ENCODE measurements at places on chromosomes 13 and 19.

DNA sequence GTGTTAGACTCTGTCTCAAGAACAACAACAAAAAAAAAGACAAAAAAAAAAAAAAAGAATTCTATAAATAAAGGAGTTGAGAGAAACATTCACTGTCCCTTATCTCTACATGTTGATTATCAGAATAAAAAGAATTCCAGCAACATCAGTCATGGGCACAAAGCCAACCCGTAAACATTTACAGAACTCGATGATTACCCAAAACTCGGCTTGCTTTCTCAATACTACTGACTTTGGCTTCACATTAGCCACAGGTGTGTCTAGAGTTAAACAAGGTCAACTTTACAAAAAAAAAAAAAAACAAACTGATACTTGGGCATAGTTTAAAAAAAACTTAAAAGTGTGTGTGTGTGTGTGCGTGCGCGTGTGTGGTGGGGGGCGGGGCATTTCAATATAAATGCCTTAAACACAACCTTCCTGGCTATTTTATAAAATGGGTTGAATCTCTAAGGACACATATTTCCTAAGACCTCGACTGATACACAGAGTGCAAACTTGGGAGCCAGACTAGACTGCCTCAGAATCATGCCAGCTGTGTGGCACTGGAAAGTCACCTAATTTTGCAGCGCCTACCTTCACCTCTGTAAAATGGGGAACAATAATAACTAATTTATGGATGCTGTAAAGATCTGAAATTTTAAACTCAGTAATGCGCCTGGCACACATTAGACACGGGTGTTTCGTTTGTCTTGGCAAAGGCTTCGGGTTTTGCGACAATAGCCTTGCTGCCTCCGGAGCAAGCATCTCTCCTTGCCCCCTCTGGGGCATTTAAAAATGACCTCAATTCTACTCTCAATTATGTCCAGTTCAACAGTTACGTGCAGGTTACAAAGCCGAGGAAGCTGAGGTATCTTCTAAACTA lies 922 bp downstream of the EBPL start:
- DNase-seq, result no peak

DNA sequence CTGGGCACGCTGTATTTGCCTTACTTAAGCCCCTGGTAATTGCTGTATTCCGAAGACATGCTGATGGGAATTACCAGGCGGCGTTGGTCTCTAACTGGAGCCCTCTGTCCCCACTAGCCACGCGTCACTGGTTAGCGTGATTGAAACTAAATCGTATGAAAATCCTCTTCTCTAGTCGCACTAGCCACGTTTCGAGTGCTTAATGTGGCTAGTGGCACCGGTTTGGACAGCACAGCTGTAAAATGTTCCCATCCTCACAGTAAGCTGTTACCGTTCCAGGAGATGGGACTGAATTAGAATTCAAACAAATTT lies 676 bp downstream of the BRCA2 start:
- DNase-seq, result no peak

GRCh38 chr13:47017476-47017875 lies 120.6 kb upstream of the HTR2A start:
- no peak for DNase-seq

- no peak for DNase-seq
These were observed 13.9 kb upstream of the SIAH3 start for GRCh38 chr13:45865414-45865813.

- DNase-seq, result no peak
These were observed 57.7 kb downstream of the ATP8A2 start for GRCh38 chr13:25429466-25429865.

- DNase-seq, result no peak
These were observed 199.1 kb downstream of the DCT start for GRCh38 chr13:94280349-94280748.

DNA sequence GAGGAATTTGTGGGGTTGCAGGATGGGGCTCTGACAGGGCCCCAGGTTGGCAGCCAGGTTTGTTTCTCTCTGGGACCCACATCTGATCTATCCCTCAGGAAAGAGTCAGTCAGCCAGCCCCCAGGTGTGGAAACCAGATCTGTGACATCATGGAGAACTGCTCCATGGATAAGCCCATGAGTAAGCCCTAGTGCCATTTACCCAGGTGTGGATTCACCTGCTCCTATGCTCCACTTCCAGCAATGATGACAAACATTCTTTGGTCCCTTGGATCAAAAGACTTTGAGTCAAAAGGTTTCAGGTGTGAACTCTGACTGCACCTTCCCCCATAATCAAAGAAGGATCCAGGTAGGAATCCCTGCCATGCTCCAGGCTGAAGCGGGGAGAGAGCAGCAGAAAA lies 26.9 kb upstream of the IGFL4 start:
- no peak for DNase-seq

GRCh38 chr13:111572956-111573761 lies 252.7 kb downstream of the TEX29 start:
- no peak for DNase-seq

DNA sequence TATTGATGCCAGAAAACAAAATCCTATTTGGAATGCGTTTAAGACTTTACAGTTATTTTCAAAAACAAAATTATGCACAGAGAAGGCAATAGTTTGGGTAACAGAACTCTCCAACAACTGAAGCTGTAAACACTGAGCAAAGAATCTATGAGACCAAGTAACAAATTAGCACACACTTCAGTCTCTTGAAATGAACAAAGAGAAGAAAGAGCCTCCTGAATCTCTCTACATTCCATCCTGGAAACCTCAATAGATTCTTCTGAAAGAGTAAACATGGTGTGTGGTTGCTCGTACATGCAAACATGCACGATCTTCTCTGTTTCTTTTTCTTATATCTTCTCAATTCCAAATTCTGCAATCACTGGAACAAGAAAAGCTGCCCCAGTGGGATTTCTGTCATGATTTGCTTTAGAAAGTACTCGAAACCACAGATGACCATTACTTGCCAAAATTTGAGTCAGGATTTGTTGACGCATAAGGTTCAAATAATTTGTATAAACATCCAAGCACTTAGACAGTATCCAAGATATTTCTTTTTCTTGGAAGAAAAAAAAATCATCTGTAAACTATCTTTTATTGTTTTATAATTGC lies 137.9 kb upstream of the DACH1 start:
- no peak for DNase-seq

DNA sequence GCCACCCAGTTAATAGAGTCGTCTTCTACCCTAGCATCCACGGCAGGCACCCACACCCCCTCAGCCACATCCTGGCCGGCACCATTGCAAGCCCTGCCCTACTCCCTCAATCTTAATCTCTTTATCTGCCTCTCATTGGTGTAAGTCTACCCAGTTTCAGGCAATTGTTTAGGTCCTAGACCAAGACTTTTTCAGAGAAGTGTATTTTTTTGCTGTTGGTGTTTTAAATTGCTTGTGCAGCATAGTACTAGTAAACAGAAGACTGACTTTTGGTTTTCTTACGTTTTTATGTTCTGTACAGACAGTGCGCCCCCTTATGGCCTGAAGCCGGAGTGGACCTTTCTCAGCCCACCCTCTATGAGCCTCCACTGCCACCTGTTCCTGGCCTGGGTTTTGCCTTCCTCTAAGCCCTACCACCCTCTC lies 2.3 kb upstream of the LCP1 start:
- DNase-seq, result no peak

GRCh38 chr13:109385242-109385560 lies 401.2 kb downstream of the IRS2 start:
- DNase-seq, result no peak

GRCh38 chr13:41767801-41768200 lies 193.1 kb downstream of the VWA8 start:
- DNase-seq, result no peak
